ENCODE measurements at places on chromosomes 3 and 15. TPM values are rescaled to one million over a fixed set of nuclear protein-coding genes. Genes with fewer than 3 reads are reported as not detected.

Gene CNTN4
- not detected for total RNA-seq

Gene PEX5L
- total RNA-seq: under 0.01 TPM

Gene NANOGP8
- not detected for total RNA-seq

Gene TNFSF10
- total RNA-seq: not detected

Gene ATP13A4
- 0.89 TPM for total RNA-seq
